ENCODE measurements at places on chromosomes 3 and 15.

GRCh38 chr3:127473244-127474024 is 117.1 kb downstream of the TPRA1 start:
- DNase-seq = no peak

DNA sequence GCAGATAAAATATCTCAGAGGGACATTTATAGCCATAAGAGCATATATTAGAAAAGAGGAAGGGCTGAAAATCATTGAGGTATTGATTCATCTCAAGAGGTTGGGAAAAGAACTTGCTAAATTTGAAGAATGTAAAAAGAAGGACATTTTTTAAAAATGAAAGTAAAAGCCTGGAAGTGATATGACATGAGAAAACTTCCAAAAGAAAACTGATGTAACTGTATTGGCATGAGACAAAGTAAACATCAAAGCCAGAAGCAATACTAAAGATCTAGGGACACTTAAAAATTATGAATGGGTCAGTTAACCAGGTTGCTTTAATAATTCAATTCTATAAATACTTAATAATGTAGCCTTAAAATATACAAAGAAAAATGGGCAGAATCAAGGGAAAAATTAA is 31.9 kb downstream of the CEP63 start:
- no peak for DNase-seq

DNA sequence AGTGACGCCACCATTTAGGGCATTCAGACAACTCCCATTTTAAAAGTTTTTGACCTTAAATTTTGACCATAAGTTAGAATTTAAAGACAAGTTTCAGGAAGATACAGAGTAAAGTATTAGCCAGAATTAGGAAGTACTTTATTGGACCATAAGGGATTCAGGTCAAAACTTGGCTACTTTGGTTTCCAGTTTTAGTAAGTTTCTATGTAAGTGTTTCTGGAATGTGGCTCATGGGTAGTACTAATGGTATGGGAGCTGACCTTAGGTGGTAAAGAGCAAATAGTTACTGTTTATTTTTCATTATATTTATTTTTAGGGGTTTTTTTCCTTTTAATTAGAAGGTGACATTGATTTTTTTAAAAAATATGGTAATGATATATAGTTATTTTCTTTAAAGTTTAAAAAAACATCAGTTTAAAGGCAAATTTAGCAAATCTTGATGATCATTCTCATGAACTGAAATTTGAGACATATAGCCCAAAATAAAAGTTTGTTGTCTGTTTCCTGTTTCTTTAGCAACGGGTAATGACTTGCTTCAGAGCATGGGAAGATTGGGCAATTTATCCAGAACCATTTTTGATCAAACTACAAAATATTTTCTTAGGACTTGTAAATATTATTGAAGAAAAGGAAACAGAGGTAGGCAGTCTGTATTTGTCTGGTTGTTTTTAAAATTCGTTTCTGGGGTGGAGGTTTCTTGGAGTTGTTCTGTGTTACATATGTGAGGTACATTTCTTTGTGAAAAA is 34.3 kb downstream of the U2SURP start:
- no peak for DNase-seq

GRCh38 chr15:78004919-78005634 is 72.4 kb downstream of the TBC1D2B start:
- no peak for DNase-seq

GRCh38 chr15:74816624-74817369 is 4.2 kb downstream of the LMAN1L start:
- DNase-seq = no peak

GRCh38 chr3:72453706-72454105 is 394.5 kb downstream of the SHQ1 start:
- no peak for DNase-seq

- no peak for DNase-seq
These were observed 223.5 kb downstream of the NAALADL2 start for GRCh38 chr3:175082631-175083030.

DNA sequence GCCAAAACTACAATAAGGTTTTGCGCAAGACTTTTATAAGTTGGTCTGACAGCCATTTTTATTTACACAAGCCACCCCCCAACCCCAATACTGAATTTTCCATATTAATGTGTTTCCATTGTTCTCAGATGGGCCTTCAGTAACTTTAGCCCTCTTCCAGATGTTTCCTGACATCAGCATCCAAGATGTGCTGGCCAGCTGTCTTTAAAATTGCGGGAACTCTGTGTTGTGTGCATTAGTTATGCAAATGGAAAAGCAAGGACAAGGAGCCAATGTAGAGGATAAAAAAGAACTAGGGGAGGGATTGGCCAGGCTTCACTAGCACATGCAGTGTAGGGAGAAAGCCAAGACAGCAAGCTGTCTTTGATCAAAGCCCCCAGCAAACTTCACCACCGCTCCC is 45.4 kb downstream of the COMMD2 start:
- DNase-seq = no peak

- DNase-seq = no peak
These were observed 149.3 kb downstream of the EBLN2 start for GRCh38 chr3:73210759-73211158.

DNA sequence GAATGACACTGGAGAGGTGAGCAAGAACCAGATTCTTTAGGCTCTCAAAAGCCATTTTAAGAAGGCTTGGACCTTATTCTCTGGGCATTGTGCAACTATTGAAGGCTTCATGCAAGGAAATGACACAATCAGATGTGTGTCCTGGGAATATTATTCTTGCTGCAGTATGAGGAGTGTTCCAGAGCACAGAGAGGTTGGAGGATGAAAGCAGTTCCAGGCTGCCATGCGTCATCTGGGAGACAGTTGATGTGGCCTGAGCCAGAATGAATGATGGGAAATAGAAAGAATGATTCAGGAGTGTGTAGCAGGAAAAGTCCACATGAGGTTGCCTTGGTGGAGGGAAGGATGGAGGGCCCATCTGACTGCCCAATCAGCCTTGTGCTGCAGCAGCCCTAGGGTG is 123.1 kb downstream of the CHCHD6 start:
- DNase-seq = no peak

- no peak for DNase-seq
These were observed 84.4 kb upstream of the C2CD4B start for GRCh38 chr15:62249501-62249900.

- no peak for DNase-seq
These were observed 24.5 kb downstream of the TMEM266 start for GRCh38 chr15:76084256-76084655.

DNA sequence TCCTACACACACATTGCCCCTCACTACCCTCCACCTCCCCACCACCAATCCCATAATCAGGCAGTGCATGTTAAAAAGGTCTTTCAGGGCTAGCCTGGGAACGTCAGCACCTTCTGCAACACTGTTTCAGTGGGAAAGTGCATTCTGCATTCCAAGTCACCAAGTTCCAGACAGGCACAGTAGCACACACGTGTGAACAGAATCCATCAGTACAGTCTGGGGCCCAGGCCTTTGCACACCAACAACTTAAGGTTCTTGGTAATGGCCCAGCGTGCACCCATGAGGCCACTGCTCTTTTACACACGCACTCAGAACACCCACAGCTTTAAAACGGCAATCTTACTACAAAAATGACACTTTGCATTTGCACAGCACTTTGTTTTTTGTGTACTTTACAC is 1.2 kb downstream of the ANXA2 start:
- no peak for DNase-seq

Data from HS-27A (cell line).